ENCODE measurements at places on chromosomes 16 and 17.

GRCh38 chr16:624526-625070 is 6.2 kb upstream of the WFIKKN1 start:
- no peak for DNase-seq

- DNase-seq, result no peak
These were observed 8.3 kb upstream of the CDC6 start for GRCh38 chr17:40279402-40279801.

DNA sequence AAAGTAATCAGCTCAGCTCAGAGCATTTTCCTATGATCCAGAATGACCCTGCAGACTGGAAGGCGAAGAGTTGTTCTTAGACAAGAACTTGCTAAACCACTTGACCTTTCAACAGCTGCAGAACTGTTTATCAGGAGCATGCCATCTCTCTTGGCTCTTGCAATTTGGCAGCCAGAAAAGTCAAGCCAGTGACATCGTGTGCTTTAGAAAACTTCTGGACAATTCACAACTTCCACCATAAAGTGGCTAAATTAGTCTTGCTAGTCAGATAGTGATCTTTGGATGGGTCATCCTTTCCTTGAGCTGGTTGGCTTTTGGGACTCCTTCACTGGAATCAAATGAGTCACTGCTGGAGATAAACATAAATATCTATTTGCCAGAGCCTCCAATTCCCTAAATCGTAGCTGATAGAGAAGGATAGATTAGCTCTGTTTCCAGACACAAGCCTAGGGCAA is 146.5 kb downstream of the MAP2K6 start:
- DNase-seq, result no peak

GRCh38 chr17:80882926-80883685 is 108.5 kb upstream of the CHMP6 start:
- DNase-seq, result no peak

GRCh38 chr16:66603537-66604375 is 748 bp upstream of the CMTM3 start:
- DNase-seq, result peak; percentile 35

DNA sequence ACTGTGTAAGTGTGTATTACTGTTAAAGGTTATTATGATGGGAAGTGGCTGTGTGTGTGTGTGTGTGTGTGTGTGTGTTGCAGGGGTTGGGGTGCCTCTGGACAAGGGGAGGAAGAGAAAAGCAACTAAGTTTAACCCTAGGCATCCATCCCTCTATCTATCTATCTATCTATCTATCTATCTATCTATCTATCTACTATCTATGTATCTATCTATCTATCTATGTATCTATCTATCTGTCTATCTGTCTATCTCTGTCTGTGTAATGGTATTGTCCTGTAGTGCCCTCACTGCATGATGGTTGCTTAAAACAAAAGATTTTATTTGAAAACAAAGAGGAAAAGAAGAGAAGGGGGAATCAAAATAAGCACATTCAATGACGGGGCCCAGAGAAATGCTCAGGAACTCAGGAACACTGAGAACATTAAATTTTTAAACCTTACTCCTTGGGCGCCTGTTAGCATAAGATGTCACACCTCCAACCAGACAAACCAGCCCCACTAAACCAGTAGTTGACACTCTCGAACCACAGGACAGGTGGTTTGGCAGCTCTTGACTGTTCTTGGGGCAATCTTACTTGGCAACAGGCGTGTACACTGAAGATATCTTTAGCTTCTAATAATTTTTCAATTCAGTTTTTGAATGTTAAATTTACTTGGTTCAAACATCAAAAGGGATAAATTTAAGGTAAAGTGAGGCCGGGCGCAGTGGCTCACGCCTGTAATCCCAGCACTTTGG is 5.1 kb upstream of the RPL26 start:
- DNase-seq, result no peak

- DNase-seq, result peak; percentile 47
These were observed 5.5 kb upstream of the PIEZO1 start for GRCh38 chr16:88790312-88791211.

GRCh38 chr17:42522263-42522790 is 13.7 kb upstream of the NAGLU start:
- DNase-seq, result no peak

DNA sequence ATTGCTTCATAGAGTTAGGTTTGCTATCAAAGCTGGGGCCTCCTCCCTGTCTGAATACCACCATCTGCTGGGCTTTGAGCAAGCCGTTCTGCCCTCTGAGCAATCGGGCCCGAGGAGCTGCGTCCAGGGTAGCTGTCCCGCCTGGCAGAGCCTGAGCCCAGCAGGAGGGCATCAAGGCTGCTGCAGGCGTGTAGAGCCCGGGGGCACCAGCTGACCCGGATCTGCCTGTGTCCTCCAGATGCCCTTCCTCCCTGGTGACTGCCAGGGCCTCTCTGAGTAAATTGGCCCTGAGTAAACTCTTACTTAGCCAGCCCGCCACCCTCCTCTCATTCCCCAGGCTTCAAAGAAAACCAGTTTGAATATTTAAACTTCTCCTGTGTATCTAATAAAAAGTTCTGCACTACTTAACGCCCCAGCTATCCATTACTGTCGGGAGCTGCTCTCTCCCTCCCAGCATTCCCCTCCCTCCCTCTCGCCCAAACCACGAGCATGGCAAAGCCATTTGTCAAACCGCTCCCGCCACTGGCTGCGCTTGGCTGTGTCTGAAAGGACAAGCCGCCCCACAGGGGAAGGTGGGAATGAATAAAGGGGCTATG is 16.4 kb downstream of the CDK5RAP3 start:
- DNase-seq, result no peak

- DNase-seq, result no peak
These were observed 5.3 kb upstream of the GFAP start for GRCh38 chr17:44920565-44920940.

DNA sequence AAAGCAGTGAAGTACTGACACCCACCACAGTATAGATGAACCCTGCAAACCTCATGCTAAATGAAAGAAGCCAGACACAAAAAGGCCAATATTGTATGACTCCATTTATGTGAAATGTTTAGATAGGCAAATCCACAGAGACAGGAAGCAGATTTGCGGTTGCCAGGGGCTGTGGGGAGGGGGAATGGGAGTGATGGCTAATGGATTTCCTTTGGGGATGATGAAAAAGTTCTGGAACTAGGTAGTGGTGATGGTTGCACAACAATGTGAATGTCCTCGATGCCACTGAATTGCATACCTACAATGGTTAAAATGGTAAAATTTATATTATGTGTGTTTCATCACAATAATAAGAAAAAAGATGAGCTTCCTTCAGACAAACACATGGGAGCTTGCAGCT is 28.4 kb upstream of the WFIKKN2 start:
- DNase-seq, result no peak

All from activated gamma-delta T cell (primary cell).